ENCODE measurements at places on chromosomes 6 and 20.

DNA sequence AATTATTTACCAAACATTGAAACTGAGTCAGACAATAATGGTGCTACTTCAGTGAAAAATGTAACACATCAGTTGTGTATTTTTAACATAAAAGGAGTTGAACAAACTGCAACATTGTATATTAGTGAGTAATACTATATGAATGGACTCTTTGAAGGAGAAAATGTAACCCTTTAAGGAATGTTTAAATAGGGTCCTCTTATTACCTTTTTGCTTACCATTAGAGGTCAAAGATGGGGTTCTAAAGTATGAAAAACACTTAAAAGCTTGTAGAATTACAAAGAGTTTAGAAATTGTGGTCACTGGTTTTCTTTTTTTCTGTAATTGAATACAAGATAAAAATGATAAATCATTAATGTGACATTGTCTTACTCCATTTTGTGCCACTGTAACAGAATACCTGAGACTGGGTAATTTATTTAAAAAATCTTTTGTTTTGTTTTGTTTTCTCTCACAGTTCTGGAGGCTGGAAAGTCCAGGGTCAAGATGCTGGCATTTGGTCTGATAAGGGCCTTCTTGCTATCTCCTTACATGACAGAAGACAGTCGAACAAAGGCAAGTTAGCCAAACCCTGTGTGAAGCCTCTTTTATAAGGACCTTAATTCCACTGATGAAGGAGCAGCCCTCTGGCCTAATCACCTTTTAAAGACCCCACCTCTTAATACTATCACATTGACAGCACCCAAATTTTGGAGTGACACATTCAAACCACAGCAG, 43.2 kb downstream of the SESN1 start:
- no peak for DNase-seq

- no peak for DNase-seq
Measured at GRCh38 chr6:105791583-105792318, 294.4 kb upstream of the PRDM1 start.

- DNase-seq = no peak
Measured at GRCh38 chr6:118893064-118893806, 717 bp upstream of the ASF1A start.

DNA sequence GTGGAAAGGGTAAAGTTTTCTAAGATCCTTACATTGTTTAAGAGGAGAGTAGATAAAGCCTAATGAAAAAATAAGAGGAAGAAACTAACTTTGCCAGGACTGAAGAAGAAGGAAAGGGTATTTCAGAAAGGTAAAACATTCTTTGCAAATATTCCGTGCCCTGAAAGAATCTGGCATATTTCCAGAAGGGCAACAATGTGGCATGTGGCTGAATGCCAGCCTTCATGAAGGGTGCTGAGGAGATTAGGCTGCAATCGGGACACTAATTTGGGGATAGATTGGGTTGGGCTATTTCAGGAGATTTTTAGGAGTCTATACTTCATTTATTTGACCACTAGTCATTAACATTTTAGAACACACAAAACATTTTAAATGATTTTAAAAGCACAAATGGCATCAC, 16.2 kb upstream of the UFL1 start:
- no peak for DNase-seq

GRCh38 chr6:4840169-4840568, 64.0 kb downstream of the CDYL start:
- DNase-seq = no peak

DNA sequence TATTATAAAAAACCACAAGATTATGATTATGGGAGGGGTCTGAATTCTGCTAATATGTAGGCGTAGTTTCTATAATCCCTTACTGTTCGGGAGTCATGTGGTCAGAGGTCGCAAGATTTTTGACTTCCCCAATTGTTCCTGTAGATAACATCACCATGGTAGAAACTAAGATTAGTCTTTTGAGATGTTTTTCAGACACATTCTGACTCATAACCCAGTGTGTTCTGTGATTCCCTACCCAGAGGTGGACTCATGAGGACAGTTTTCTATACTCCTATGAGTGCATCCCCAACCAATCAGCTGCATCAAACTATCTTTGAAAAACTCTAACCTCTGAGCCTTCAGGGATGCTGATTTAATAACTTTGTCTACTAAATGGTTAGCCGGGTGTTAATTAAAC, 175.5 kb downstream of the RFPL4B start:
- DNase-seq = no peak

DNA sequence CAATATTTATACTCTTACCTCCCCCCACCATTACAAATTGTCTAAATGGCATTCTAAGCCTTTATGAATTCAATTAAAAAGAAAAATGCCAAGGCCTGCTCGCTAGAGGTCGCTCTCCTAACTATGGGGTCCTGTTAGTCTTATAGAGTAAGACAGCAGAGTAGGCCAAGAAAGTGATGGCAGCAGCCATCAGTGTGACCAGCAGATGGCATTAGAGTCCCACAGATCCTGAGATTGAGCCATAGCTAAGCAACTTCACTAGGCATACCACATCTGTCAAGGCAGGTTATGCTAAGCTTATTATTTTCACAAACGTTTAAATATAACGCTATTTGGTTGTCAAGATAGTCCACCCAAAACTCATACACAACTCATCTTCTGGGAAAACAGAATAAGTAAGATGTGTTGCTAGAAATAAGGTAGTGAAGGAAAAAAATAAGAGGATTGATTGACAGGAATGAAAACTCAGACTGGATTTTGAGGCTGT, 57.6 kb upstream of the SCAF8 start:
- peak; percentile 67 for DNase-seq

DNA sequence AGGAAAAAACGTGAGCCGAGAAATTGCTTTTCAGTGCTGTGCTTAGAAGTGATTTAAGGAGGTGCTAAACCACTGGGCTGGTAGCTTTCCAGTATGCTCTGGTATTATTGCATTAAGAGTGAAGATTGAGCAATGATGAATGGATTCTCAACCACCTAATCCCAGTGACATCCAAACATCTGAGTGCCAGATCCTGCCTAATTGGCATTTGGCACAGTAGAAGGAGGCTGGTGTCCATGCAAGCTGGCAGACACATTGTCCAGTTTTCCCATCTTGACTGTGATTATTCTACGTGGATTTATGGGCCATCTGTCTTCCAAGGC, 398.0 kb upstream of the PLCB4 start:
- DNase-seq = no peak

- no peak for DNase-seq
Measured at GRCh38 chr6:143336446-143337152, 113.9 kb downstream of the ADAT2 start.

GRCh38 chr6:90425161-90425641, 128.6 kb upstream of the BACH2 start:
- DNase-seq = no peak

All from stimulated activated CD4-positive, alpha-beta T cell treated with anti-CD3 and anti-CD28 coated beads, Interleukin-1b, Interleukin-23, amount 100 ng/mL, for 1 hour (primary cell).